ENCODE measurements at places on chromosomes 7 and 10.
A peak's percentile ranks its signal among the peaks of the same experiment; 100 is the strongest.

DNA sequence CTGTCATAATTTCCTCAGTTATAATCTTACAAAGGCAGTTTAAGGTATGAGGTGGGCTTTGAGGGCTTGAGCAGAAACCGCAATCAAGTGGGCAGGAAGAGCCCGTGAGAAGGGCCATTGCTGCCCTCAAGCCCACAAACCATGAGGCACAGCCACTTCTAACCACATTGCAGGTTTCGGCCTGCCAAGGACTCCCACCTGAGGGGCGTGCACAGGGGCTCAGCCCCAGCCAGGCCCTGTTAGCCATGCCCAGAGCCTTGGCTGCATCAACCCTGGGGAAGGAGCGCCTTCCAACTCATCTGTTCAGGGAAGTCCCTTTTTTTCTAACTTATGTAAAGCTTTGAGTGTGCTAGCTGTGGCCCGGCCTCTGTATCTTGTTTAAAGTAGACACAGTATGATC lies 5.9 kb upstream of the FFAR4 start:
- DNase-seq: no peak

- no peak for DNase-seq
These were observed 6.9 kb downstream of the C10orf62 start for GRCh38 chr10:97596101-97597082.

- no peak for DNase-seq
These were observed 29.9 kb upstream of the TTYH3 start for GRCh38 chr7:2601907-2602306.

GRCh38 chr10:103983367-103983911 lies 16.5 kb downstream of the SLK start:
- DNase-seq: no peak

DNA sequence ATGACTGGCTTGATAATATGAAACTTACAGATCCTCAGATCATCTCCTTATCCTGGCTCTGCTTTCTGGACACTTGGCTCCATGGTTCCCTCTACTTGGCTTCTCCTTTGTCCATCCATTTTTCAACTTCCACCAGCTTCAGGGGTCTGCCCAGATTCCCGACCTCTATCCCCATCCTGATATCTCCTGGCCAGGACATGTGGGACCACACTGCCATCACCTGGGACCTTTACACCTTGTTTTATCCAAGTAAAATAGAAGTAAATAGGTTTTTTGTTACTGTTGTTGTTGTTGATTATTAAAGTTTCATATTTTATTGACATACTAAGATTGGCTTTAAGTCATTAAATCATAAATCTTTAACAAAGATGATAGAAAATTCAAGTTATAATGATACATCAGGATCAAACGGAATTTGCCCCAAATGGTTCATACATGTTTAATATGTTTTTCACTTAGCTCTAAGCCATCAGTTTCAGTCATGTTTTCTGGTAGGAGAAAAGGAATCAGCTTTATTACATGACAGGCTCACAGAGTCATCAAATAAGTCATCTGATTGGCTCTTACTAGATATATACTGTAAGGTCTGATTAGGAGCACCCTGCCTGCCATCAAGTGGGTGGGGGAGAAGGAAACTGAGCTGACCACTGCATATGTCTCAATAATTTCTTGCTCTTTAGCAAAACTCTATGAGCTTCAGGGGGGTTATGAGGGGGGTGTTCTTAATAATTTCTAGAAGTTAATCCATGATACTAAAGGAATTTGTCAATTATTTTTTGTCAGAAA lies 111.5 kb upstream of the AHR start:
- no peak for DNase-seq

GRCh38 chr7:145481985-145482384 lies 634.6 kb upstream of the CNTNAP2 start:
- DNase-seq: no peak

DNA sequence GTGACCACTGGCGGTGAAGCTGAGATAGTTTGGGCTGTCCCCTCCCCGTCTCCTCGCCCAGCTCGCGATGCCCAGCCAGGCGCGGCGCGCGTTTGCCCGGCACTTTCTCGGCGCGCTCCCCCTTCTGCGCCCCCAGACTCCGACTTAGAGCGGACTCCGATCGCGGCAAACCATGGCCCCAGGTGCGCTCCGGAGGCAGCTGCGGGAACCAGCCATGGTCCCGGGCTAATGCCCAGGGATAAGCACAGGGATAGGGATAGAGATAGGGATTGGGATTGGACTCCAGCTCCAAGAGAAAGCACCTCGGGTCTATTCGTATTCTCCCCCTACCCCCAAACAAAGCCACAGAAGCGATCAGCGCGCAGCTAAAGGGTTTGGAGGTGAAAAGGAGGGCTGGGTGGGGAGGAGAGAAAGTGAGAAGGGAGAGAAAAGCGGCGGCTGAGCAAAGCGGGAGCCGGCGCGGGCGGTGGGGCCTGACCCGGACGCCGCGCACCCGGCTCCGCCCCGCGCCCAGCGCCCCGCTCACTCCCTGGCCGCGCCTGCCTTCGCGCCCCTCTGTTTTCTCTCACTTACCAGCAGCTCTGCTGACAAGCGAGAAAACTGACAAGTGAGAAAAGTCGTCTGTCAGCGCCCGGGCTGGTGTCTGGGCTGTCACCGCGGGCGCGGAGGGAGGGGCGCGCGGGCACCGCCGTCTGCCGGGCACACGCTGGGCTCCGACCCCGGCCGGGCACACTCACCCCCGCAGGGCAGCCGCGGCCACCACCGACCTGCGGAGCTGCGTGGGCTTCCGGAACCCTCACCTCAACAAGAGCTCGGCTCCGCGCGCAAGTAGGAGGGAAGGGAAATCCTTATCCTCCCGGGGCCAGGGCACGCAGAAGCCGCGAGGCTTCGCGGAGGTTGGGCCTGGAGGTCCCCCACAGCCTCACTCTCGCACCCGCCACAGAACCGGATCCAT lies at the start of gene PDE1C:
PDE1C (minus strand) TSS at position 2 of the 955 bp plus-strand sequence.
- no peak for DNase-seq

DNA sequence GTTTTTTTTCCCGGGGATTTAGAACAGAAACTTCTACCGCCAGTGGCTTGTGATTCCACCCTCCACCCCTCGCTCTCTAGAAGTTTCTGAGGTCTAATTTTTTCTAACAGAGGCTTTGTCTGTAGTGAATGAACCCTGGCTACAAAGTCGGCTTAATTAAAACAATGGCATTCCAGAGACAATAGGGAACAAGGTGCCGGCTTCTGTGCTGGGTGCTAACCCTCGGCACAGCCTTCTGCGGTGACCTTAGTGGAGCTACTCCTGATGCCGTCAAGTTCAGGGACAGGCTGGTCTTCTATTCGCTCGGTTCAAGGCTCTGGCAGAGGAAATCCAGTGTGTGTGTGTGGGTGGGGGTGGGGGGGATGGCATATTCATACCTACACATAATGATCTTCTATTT lies 32.1 kb upstream of the ENO4 start:
- no peak for DNase-seq

DNA sequence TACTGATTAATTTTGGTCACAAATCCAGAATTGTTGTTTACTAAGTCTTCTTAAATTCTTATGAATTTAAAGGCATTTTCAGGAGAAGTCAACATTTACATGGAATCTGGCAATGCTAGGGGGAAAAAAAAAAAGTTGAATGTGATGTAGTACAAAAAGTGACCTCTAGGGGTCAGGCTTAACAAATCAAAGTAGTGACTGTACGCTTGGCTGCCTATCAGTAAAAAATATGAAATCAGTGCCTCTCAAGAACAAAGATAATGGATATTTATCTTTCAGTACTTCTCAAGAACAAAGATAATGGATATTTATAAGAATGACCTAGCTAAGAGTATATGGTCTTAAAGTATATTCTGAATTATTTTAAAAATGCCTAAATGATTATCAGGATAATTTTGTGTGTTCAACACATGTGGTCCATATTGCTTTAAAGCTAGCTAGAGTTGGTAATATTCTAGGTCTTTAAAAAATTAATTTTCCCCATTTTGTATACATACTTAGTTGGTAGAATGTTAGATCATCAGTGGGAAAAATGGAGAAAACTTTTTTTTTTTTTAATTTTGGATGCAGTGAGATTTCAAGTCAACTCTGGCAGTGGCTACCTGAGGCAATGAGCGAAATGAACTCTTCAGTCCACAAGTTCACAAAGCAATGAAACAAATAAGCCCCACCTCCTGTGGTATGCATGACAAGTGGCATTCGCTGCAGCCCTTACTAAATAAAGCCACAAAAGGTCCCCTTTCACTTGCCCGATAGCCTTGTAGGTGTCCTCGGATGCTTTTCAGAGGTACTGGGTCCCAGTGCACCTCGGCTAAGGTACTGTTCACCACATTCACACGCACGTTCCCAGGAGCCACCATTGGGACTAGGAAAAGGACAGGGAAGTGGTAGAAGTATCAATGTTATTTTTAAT lies 51.2 kb upstream of the LAMB4 start:
- no peak for DNase-seq

GRCh38 chr7:20305726-20306125 lies 25.0 kb upstream of the ITGB8 start:
- no peak for DNase-seq

- DNase-seq: no peak
These were observed 154.9 kb upstream of the TNRC18 start for GRCh38 chr7:5578495-5578894.

- DNase-seq: no peak
These were observed 84.4 kb downstream of the AMPH start for GRCh38 chr7:38546763-38547162.

DNA sequence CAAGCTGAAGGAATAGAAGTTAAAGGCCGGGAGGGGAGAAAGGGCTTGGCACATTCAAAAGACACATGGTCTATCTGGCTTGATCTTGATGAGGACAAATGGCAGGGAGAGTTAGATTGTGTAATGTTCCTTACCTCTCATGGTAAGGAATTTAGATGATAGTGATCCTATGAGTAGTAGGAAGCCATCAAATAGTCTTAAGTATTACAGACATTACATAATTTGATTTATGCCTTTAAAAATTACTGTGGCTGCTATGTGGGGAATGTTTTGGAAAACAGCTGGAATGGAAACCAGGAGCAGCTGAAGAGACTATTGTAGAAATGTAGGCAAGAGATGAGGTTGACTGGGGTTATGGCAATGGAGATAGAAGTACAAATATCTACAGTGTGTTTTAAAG lies 351.3 kb upstream of the BMPER start:
- DNase-seq: no peak

DNA sequence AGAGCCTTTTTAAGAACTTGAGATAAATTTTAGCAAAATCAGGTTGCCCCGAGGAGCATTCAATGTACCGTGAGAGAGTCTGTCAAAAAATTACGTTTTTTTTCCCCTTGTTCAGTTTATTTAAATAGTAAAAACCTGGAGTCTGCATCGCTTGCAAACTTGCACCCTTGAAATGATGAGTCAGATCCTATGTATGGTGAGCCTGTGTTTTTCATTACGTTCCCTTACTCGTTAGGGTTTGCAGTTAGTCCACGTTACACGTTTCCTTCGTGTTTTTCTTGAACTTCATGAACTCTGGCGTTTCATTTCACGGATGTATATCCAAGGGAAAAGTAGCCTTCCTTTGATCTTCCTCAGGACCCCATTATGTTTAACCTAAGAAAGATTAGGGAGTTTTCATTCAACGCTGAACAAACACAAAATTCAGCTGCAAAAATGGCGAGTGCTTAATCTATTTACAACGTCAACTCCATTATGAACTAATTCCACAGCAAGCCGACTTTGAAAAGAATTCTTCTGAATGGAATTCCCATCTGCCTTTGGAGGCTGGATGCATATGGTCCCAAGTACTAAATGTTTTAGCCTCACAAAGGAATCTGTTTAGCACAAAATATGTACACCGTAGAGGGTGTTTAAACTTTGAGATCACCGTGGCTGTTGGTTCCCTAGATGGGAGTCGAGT lies 182.4 kb downstream of the MYOF start:
- no peak for DNase-seq

DNA sequence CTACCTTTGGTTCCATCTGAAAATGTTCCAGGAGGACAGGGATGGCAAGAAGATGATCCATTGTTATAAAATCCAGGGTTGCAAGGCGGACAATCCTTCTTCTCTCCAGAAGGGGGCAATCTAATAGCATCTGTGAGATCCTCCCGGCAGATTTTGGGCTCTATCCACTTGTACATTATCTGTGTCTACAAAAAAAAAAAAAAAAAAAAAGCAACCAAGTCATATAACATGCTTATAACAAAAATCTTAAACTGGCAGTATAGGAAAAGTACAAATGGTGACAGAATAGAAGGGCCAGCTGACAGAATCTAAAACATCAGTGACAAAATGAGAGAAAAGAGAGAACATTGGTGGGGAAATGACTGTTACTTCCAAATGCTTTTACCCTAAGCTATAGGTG lies 132.7 kb downstream of the ELAPOR2 start:
- DNase-seq: peak; percentile 9

GRCh38 chr10:112246-112645 lies 23.0 kb upstream of the ZMYND11 start:
- no peak for DNase-seq

GRCh38 chr10:62330213-62330612 lies 44.0 kb upstream of the ZNF365 start:
- no peak for DNase-seq

- DNase-seq: no peak
These were observed 60.2 kb downstream of the DNAJB9 start for GRCh38 chr7:108629651-108630400.

GRCh38 chr10:28293236-28294168 lies 9.4 kb downstream of the MPP7 start:
- DNase-seq: no peak

GRCh38 chr10:16987976-16988610 lies 141.5 kb downstream of the CUBN start:
- no peak for DNase-seq

GRCh38 chr10:95401704-95402469 lies 111.1 kb upstream of the PDLIM1 start:
- no peak for DNase-seq

DNA sequence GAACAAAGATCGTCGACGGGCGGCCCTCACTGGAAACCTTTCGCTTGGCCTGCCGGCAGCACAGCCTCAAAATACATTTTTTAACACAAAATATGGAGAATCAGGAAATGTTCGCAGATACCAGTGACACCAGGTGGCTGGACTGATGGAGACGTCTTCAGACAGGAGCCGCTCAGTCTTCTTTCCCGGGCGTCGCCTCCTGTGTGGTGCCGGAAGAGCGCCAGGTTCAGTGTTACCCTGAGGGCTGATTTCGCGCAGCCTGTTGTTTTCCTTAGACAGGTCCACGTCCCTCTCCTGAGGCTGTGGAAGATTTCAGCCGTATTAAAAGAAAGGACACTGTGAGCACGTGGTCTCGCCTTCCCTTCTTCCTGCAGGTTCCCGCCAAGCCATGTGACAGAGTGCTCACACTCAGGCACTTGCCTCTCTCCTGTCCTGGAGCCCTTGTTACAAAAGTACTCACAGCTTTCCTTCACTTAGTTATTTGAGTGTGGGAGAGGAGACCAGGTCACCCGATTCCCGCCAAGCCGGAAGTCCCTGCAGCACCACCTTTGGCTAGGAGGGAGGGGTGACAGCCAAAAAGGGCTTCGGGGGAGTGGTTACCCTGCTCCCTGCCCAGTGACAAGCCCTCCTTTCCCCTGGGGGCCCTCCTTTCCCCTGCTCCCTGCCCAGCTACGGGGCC lies 21.7 kb upstream of the PWWP2B start:
- DNase-seq: no peak

GRCh38 chr7:44580945-44581878 lies 819 bp downstream of the TMED4 start:
- peak; percentile 35 for DNase-seq

GRCh38 chr10:97921581-97922021 lies 72.0 kb downstream of the GOLGA7B start:
- no peak for DNase-seq

Measured in T-helper 17 cell (primary cell).